ENCODE measurements at places on chromosomes 2 and 18.

DNA sequence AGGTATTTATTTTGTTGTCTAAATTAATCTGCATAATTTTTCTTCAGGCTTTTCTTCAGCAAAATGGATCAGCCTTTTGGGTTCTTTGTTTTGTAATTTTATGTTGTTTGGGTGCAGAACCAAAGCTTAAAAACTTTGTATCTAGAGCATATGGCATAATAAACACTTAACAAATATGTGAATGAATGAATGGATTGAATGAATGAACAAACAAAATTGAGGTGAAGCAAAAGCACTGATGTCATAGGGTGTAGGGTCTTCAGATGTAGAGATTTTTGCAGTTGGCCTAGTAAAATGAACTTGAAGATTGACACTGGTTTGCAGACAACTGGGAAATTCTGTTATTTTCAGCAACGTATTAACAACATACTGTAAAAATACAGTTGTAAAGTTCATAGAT is 17.3 kb downstream of the VAPA start:
- DNase-seq = no peak

- DNase-seq = peak; percentile 39
These were observed 171.5 kb downstream of the CELF4 start for GRCh38 chr18:37393945-37394609.

GRCh38 chr2:52572469-52572894 is 1195.1 kb upstream of the CHAC2 start:
- DNase-seq = no peak

- DNase-seq = no peak
These were observed 115.1 kb downstream of the PLCL1 start for GRCh38 chr2:197919487-197919886.

DNA sequence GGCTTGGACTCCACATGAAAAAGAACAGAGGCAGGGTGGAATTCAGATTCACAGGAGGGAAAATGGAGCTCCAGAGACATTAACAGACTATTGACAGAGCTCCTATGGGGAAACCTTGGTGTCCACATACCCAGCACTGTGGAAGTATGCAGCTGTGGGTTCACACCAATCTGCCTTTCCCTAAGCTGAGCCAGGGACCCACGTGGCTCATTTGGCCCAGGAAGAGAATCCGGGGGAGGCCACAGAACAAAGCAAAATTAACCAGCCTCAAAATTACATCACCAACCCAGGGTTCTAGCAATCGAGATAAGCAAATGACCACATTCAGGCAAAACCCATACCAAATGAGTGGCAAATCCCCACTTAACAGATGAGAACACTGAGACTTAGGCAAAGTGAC is 105.8 kb upstream of the TWIST2 start:
- DNase-seq = peak; percentile 33

- no peak for DNase-seq
These were observed 479.1 kb upstream of the NRXN1 start for GRCh38 chr2:51511002-51511401.

DNA sequence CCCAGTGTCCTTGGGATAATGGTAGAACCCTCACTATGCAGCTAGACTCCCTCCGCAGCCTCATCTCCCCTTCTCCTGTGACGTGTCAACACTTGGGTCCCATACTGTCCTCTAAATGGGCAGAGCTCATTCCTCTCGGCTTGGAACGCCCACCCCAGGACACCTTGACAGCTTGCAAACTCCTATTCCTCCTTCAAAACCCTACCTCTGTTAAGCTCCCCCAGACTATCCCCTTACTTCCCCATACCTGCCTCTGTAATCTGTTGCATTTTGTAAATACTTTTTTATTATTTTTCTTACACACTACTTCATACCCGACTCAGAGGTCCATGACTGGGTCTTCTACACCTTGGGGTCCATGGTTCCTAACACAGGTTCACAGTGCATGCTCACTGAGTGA is 28.0 kb downstream of the STEAP3 start:
- DNase-seq = no peak

- DNase-seq = no peak
These were observed 273.5 kb downstream of the PIK3C3 start for GRCh38 chr18:42228581-42228980.

DNA sequence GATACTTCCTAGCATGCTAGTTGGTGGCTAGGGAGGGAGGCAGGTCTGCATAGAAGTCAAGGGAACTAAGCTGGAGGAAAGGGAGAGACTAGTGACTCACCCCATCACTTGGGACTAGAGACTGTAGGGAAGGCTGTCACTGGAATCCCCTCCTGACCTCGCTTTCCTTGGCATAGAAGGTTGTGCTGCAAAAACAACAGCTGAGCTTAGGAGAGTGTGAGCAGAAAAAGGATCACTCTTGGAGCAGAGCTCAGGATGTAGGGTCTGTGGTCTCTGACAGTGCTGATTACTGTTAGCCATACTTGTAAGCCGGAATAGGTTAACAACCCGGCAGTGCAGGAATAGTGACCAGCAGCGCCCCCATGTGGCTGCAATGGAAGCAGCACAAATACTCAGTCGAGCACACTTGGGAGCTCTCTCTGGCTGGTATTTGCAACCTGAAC is 66.9 kb upstream of the SMAD2 start:
- no peak for DNase-seq

GRCh38 chr2:230889911-230890601 is 25.3 kb downstream of the ITM2C start:
- DNase-seq = no peak

DNA sequence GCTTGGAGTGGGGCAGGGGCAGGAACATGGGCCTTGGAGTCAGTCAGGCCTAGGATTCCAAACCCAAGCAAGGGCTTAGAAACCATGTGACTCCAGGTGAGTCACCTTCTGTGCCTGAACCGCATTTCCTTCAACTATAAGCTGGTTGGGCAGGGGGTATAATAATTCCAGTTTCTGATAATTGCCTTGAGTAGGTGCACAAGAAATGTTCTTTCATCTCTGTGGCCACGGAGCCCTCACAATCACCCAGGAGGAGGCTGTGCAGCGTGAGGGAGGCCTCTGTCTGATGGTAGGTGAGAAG is 112.1 kb upstream of the HAAO start:
- no peak for DNase-seq

- DNase-seq = no peak
These were observed 69.4 kb downstream of the ADI1 start for GRCh38 chr2:3449936-3450335.

GRCh38 chr2:170204298-170204951 is 26.5 kb downstream of the MYO3B start:
- DNase-seq = no peak

DNA sequence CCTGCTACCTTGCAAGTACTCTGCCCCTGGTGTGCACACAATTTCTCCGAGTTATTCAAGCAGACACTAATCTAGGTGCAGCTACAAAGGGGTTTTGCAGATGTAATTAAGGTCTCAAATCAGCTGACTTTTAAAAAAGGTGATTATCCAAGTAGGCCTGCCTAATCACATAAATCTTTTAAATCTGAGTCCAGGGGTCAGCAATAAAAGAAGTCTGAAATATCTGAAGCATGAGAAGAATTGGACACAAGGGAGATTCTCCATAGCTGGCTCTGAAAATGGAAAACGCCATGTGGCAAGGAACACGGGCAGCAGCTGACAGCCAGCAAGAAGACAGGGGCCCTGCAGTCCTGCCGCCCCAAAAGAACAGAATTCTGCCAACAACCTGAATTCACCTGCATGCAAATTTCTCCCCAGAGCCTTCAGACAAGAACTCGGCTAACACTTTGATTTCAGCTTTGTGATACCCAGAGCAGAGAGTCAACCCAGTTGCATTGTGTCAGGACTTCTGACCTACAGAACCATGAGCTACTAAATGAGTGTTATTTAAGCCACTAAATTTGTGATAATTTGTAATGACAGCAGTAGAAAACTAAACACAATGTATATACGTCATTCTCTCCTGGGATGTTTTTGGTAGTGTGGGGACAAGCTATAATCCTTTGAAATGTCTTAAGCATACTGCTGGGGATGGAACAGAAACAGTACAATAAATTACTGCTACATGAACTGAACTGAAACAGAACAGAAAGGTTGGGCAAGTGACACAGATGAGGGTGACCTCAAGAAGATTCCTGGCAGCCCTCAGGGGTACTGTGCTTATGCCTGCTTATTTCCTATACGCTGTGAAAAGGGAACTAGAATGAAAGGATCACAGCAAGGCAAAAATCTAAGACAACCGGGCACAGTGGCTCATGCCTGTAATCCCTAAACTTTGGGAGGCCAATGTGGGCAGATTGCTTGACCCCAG is 3.2 kb downstream of the INO80C start:
- no peak for DNase-seq

DNA sequence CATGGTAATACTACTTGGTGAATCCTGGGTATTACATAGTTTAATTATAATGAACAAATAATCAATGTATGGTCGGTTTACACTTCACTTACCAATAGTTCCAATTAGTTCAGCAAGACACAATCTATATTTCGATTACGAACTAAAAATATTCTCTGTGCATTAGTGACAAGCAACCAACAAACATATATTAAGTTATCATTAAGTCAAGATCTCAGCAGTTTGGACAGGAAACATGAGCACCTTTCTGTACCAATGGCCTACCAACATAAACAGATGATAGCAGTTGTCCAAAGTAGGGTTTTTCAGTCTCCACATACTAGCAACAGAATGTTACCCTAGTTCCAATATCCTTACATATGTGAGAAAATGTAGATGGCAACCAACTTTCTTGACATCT is 32.8 kb downstream of the RTN4 start:
- DNase-seq = no peak

DNA sequence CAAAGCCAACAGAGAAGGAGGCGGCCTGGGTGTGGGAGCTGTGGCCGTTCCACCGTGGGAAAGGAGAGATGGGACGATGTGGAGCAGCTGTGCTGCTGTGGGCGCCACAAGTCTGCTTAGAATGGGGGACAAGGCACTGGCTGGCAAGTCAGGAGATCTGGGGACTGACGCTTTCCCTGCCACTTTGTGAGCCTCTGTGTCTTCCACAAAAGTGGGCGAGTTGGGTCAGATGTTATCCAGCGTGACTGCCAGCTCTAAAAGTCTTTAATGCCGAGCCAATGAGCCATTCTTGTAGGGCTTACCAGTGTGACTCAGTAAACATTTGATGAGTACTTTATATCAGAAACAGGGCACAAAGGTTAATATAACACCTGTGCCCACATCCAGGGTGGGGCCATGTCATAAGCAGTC is 113.6 kb upstream of the MGAT5 start:
- DNase-seq = no peak

DNA sequence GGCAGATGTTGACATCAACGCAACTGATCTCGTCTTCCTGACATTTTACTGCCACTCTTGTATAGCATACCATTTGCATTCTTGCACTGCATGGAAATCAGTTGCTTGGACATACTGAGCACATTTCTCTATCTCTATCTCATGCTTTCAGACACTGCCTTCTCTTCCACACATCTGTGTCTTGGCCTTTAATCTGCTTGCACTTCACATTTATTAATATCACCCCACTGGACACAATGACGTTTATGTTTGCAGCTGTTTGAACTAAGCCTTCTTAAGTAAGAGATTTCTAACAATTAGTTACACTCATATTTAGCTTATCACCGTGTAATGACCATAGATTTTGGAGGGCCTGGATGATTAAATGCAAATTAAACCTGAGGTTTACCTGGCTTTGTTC is 229.8 kb upstream of the CDH19 start:
- no peak for DNase-seq

DNA sequence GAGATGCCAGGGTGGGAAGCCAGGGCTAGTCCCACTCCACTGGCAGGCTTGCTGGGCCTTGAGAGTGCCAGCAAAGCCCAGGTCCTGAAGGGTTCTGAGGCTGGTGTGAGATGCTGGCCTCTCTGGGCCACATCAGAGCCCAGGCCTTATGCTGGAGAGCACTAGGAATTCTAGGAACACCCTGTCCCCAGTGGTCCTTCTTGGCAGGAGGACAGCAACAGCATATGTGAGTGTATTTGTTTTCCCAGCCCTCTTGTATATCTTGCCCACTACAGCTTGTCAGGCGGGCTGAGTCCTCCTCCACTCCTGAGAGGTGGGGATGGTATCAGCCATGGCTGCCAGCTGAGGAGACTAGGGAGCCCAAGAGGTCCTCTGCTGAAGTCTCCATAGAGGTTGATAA is 327.0 kb downstream of the PDE11A start:
- DNase-seq = no peak

DNA sequence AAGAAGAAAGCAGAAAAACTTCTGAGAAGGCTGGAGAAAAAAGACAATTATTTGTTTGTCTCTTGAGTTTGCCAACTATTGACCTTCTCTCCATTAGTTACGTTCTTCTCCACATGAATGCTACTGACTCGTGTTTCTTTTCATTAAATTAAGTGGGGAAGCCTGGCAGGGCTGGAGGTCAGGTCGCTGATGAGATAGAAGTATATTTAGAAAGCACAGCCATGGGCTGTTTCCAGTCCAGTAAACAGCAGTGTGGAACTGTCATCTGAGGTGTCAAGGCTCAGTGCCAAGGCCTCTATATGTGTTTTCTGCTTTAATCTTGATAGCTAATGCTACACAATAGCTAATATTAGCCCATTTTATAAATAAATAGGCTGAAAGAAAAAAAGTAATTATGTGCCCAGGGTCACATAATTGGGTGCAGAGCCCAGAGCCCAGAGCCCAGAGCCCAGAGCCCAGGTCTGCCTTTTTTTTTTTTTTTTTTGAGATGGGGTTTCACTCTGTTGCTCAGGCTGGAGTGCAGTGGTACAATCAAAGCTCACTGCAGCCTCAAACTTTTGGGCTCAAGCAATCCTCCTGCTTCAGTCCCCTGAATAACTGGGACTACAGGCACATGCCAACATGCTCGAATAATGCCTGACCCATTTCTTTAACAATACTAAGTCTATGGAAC is 6.3 kb downstream of the MSGN1 start:
- no peak for DNase-seq

GRCh38 chr2:165792104-165792454 is 2.0 kb downstream of the GALNT3 start:
- no peak for DNase-seq

GRCh38 chr18:37429791-37430190 is 135.8 kb downstream of the CELF4 start:
- no peak for DNase-seq

- no peak for DNase-seq
These were observed 331.1 kb downstream of the PLCL1 start for GRCh38 chr2:198135481-198135934.

DNA sequence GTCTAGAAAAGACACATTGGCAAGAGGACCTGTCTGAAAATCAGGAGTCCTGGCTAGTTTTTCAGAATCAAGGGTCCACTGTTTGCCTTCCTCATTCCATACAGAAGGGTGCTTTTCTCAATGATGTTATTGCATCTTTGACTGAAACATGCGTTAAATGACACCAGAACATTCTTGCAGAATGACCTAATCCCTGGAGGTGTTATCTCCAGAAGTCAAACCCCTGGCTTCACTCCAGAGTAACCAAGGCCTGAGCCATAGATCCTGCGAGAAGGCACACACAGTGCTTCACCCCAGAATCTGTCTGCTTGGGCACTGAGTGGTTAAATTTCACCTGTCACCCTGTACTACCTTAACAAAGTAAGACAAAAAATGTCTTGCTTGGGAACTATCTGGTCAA is 1055.2 kb upstream of the FANCL start:
- DNase-seq = no peak

- no peak for DNase-seq
These were observed 64.9 kb downstream of the FIGN start for GRCh38 chr2:163670929-163671328.

GRCh38 chr18:69177702-69178101 is 223.0 kb upstream of the DOK6 start:
- DNase-seq = no peak
